Right lung (tissue), 10 donors: ENCODE measurements at places on chromosomes 13 and 19. TPM values are rescaled to one million over a fixed set of nuclear protein-coding genes. Genes with fewer than 3 reads are reported as not detected.

GRCh38 chr13:37599519-37599918, 951 bp upstream of the POSTN start:
- DNase-seq = no peak

GRCh38 chr19:41225238-41226052, 6.4 kb downstream of the AXL start:
- peak; percentile 48 for DNase-seq

DNA sequence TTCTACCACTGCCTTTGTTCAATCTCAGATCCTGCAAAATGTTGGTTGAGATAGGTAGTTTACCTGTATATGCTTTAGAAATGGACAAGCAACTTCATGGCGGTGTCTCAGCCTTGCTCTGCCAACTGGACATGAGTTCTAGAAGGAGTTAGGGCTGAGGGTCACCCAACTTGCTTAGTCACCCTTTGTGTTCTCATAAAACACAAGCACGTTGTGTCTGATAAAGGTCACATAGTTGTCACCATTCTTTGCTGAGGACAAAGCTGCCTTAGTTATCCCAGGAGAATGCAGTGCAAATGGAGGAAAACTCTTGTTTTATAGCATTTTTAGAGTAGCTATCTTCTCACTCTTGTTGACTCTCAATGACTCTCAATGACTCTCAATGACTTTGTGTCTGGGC, 218.4 kb upstream of the TMTC4 start:
- no peak for DNase-seq

GRCh38 chr13:111975539-111976473, 91.1 kb upstream of the SOX1 start:
- DNase-seq = no peak

DNA sequence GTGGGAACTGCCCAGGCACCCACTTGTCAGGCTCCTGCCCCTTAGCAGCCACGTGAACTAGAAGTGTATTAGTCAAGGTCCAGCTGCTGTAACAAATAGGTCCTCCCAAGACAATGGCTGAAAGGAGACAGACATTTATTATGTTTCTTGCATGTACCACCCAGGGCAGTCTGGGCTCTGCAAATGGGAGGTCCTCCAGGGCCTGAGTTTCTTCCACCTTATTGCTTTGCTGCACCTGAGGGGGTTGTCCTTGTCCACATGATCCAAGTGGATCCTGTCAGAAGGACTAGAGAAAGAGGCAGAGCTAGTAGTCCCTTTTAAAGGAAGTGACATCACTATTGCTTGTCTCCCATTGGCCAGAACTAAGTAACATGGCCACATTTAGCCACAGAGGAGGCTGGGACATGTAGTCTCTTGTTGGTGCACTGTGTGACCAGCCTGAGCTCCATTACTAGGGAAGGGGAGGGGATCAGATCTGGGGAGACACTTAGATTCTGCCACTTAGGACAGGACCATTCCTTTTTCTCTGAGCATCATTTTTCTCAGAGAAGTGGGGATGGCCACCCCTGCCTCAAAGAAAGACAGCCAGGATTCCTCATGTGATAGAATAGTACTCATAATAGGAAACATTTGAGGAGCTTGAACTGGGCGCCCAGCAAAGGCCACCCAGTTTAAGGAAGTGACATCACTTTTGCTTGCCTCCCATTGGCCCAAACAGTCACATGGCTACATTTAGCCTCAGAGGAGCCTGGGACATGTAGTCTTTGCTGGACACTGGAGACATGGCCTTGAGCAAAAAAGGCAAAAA, 15.1 kb downstream of the CC2D1A start:
- no peak for DNase-seq

GRCh38 chr19:16338470-16339360, 14.1 kb downstream of the KLF2 start:
- DNase-seq = no peak

GRCh38 chr13:94560116-94560515, 35.8 kb downstream of the TGDS start:
- no peak for DNase-seq

DNA sequence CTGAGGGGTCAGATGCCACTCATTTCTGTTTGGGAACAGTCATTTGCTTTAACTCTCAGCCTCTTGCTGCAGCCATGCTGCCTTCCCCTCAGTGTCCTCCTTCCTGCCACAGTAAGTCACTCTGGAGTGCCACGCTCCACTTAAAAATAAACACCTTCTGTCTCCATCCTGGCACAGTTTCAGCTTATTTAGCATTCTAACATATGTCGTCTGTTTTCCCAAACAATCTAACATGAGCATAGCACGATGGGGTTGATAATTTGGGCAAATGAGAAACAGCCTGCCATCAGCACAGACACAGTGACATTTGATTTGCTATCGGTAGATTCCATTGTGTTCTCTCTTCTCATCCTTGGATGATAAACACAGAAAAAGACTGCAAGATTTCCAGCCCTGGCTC, 768.6 kb downstream of the UQCRFS1 start:
- no peak for DNase-seq

DNA sequence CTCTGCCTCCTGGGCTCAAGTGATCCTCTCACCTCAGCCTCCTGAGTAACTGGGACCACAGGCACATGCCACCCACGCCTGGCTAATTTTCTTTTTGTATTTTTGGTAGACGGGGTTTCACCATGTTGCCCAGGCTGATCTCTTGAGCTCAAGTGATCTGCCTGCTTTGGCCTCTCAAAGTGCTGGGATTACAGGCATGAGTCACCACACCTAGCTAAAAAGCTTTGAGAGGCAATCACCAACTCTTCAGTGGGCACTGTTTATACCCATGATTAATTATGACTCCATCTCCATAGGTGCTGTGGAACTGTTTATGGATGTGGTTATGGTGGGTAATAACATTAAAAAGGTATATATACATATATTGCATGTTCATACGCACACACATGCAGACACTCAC, 7.5 kb upstream of the RBM26 start:
- no peak for DNase-seq

- DNase-seq = peak; percentile 69
Observed at GRCh38 chr19:11151181-11151580, 4.4 kb downstream of the SPC24 start.

DNA sequence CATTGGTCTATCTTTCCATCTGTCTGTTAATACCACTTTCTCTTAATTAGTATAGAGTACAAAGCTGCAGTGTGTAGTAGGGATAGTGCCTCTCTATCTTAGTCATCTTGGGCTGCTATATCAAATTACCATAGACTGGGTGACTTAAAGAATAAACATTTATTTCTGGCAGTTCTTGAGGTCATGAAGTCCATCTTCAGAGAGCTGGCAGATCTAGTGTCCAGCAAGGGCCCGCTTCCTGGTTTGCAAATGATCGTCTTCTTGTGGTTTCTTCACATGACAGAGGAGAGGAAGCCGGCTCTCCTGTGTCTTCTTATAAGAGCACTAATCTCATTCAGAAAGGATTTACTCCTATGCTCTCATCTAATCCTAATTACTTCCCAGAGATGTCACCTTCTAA, 6.1 kb downstream of the ZNF700 start:
- DNase-seq = no peak

DNA sequence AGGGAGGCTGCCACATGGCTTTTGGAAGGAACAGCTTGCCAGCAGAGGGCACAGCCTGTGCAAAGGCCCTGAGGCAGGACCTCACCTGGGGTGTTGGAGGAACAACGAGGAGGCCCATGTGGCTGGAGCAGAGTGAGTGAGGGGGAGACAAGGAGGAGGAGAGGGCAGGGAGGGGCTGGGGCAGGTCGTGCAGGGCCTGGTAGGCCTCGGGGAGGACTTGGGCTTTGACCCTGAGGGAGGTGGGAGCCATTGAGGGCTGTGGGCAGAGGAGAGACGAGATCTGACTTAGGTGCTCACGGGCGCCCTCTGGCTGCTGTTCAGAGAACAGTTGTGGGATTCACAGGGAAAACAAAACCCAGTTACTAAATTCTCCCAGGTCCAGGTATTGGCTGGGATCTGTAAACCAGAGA, 25.2 kb downstream of the ZNRF4 start:
- no peak for DNase-seq

GRCh38 chr13:41670873-41671443, 213.6 kb downstream of the RGCC start:
- no peak for DNase-seq

DNA sequence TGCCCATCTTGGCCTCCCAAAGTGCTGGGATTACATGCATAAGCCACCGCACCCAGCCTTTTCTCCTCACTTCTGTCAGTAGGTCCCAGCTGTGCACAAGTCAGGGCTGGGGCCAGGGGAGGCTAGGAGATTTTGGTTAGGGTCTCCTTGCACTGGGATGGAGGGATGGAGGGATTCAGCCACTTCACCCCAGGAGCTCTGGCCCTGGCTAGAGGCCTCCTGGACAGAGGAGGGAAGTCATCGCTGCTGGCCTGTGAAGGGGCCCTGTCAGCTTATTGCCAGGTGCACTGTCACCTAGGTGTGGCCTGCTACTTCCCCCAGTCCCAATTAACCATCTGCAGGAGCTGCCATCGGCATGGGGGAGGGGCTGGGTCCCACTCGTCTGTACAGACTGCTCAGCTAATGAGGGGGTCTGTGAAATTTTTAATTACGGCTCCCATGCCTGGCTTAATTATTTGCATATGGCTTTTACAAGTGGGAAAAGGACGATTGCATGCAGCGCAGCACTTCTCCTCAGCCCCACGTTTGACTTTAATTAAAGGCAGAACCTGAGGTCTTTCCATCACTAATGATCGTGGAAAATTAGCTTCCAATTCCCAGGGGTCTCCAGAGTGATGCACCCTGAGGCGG, 52.4 kb downstream of the CHST8 start:
- DNase-seq = no peak

The ZNF296 gene
- 0.54 TPM for polyA plus RNA-seq

The FUT3 gene
- polyA plus RNA-seq = 0.57 TPM

The ETV2 gene
- polyA plus RNA-seq = 2.2 TPM

The COL5A3 gene
- polyA plus RNA-seq = 3.6 TPM
